NCI-H1436 treated with DMSO at 0.1 percent for 48 hours (cell line): ENCODE measurements at places on chromosomes 16 and 17.

DNA sequence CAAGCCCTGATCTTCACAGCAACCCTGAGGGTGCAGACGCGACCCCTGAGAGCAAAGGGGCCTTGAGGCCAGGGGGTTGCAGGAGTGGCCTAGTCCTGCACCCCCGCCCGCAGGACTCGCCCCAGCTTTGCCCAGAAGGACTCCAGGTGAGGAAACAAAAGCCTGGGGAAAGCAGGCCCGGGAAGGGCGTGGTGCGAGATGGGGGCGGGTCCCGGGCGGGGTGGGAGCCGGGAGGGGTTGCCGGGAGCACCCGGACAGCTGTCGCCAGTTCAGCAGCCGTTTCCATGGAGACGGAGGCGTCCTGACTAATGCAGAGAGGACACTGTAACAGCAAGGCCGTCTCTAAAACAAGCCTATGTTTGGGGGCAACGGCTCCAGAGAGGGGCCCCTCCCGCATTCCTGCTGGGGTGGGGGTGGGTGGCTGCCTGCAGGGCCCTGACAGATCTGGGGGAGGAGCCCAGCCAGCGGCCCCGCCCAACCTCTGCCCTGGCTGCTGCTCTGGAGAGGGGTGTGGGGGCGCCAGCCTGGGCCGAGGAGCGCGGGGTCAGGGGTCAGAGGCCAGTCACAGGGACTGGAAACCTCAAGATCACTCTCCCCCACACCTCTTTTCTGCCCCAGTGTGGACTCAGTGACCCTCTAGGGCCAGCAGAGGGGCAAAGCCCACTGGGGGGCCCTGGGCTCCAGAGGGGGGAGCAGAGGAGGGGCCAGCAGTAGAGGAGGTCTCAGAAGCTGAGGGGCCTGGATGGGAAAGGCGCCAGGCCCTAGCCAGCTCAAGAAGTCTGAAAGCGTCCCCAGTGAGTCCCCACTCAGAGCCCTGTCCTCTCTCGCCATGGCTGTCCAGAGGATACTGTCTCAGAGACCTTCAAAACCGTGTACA, 3.1 kb upstream of the TPPP3 start:
- DNase-seq, result peak; percentile 62

DNA sequence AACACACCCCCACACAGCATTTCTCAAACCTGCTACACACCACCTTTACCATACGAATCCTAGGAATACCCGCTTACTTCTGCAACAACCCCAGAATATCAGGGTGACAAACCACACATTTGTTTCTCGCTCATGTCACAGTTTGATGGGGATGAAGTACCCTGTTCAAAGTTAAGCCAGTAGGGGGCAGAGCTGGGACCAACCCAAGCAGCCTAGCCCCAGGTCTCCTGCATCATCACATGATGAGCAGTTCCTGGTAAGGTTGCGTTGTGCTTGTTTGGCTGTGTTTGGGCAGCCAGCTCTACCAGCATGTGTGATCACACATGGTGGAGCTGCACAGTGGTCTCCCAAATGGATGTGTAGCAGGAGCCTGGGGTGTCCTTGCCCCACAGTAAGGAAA, 103.6 kb upstream of the C16orf82 start:
- no peak for DNase-seq

- no peak for DNase-seq
Observed at GRCh38 chr17:40093580-40094201, 6.7 kb downstream of the NR1D1 start.

DNA sequence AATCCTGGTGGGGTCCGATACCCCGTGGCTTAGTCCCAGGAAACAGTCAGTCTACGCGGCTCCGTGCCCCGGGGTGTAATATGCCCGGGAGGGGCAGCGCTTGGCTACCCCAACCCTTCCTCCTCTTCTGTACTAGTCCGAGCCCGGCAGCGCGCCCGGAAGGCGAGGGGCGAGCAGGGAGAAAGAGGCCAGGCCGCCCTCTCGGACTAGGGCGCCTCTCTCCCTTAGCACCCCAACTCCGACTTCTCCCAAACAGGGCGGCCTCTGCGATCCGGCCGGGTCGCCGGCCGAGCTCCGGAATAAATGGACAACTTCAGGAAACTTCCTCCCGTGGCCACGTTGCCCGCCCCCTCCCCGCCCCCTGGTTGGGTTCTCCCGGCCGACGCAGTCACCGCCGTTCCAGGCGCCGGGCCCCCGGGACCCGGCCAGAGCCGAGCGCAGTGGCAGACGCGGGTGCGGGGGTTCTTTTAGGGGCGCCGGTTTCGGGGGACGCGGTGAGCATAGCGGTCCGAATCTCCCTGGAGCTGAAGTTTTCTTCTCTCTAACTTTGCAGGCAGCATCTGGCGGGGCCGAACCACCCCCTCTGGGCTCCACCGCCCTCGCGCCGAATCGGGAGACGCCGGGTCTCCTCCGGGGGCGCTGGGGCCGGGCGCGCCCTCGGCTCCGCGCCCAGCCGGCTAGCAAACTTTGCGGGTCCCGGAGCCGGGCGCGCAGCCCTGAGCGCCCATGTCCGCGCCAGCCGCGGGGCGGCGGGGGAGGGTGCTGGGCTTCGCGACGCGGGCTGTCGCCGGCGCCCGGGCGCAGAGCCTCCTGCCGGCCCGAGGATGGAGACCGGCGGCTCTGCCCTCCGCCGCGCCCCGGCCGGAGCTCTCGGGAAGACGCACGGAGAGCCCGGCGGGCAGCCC, at the start of gene SDK2:
Gene SDK2 (minus strand): TSS at position 301 of the 905 bp plus-strand sequence. CDS start 357 bp downstream, outside the sequence.
- no peak for DNase-seq

GRCh38 chr16:25501530-25502255, 190.1 kb upstream of the HS3ST4 start:
- no peak for DNase-seq

- DNase-seq, result no peak
Observed at GRCh38 chr16:26818393-26818792, 248.3 kb upstream of the C16orf82 start.

DNA sequence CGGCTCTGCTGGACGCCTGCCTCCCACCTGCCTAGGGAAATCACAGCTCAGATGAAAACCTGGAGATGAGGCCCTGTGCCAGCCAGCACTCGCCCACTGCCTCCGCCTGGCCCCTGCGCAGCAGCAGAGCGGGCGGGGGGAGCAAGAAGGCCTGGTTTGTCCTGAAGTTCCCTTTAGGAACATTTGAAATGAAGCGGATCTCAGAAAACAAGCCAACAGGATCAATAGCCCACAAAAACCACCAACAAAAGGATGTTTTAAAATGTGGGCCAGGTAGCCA, 48.0 kb downstream of the RBFOX3 start:
- no peak for DNase-seq

GRCh38 chr16:80586476-80586875, 45.7 kb downstream of the DYNLRB2 start:
- DNase-seq, result no peak

DNA sequence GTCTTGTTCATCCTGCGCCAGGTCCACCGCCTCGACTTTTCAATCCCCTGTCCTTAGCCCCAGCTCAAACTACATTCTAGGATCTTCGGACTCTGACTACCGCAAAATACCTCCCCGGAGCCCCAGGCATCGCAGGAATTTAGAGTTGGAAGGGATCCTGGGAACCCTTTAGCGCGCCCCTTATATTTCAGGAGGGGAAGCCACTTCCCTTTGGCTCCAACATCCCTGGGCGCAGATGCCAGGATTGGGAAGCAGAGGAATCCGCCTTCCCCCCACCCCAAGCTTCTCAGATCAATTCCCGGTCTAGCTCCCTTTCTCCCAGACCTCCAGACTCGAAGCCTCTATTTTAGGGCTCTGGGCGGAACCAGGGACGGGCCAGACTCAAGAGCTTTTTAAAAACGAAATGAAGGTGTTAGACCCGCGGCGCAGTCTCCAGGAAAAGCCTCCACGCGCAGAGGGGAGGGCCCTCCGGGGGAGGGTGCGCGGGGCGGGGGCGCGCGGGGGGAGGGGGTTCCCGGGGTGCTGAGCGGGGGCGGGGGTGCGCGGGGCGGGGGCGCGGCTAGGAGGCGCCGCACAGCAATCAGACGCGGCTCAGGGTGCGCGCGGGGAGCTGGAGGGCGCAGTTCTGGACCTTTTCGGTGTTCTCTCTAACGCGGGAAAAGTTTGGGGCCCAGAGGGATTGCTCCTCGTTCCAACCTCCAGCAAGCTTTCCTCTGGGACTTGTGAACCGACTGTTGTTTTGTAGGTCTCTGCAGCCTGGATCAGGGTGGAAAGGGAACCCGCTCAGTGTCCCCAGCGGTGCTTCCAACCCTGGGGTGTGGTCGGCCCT, 1.6 kb downstream of the AHSP start:
- no peak for DNase-seq

DNA sequence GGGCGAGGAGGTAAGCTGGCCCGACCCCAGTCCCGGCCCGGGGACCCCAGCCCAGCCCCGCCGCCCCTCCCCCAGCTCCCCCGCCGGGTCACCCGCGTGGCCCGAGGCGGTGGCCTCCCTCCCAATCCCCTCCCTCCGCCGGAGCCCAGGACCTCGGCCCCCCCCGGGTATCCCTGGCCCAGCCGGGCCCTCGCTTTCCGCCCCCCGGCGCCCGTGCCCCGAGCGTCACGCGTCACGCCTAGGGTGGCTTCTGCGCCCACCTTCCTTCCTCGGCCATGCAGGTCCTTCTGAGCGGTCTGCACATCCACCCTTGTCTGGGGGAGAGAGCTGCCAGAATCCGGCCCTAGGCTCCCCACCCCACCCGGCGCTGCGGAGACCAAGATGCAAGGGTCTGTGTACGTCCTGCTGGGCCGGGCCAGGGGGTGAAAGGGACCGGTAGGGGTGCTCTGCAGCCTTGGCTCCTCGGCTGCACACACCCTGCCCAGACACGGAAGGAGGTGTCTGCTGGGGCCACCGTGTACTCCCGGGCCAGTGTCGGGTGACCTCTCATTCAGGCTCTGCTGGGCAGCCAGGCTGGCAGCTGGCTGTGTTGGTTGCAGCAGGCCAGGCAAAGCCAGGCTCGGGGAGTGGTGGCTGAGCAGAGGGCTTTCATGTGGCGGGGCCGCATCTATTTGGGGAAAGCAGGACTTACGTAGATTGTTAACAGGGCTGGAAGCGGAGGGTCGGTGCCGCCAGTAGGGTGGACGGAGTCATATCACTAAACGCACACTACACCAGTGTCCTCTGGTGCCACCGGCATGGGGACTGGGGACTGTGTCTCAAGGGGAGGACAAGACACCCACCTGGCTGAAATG, 754 bp downstream of the RAB11FIP4 start:
- DNase-seq, result no peak

DNA sequence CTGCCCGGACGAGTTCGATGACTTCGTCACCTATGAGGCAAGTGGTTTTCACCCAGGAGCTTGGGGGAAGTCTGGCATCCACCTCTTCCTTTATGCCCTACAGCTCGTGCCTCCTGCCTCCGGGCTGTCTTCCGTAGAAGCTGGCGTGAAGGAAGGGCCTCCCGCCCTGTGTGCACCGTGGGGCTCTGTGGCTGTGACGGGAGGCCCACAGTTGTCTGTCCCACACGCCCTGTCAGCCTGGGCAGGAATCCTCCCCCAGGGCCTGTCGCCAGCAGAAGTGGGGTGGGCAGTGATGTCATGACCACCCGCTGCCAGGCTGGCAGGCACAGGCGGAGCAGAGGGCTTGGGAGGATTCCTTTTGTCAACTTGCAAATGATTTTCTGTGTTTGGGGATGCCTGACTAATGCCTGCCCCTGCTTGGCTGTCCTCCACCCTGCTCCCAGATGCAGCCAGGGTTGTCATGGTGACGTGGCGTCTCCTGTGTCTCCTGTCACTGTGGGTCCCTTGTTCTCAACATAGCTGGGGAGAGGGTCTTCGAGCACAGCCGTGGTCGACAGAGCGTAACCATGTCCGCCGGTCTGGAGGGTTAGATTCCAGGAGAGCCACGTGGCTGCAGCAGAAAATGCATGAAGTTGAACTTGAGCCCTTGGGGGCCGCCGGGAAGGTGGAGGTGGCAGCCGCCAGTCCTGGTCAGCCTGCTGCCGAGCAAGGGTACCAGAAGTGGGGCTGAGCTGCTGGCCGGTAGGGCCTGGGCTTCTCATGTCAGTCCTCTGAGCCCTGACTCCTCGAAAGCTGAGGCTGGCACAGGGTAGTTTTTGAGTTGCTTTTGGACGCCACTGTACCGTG, 46.1 kb downstream of the RAB11FIP3 start:
- DNase-seq, result no peak

- no peak for DNase-seq
Observed at GRCh38 chr17:17934806-17935205, 37.4 kb downstream of the TOM1L2 start.

DNA sequence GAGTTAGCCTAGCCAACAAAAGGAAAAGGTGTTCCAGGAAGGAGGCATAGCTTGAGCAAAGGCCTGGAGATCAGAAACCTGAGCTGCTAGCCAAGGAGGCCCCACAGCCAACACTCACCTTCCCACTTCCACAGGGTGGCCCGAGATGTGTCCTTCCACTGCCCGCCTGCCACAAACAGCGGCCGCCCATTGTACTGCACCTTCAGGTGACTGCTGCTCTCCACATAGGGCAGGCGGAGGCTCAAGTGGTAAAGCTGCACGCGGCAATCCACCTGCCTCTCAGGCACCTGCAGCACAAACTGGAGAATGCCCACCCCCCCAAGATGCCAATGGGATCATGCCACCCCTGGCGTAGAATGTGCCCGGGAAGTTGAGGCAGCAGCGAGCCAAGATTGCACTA, 111.5 kb downstream of the RMI2 start:
- no peak for DNase-seq

- DNase-seq, result no peak
Observed at GRCh38 chr17:47225436-47225858, 16.3 kb downstream of the MYL4 start.

- no peak for DNase-seq
Observed at GRCh38 chr17:80546267-80546666, 1.6 kb downstream of the RPTOR start.

DNA sequence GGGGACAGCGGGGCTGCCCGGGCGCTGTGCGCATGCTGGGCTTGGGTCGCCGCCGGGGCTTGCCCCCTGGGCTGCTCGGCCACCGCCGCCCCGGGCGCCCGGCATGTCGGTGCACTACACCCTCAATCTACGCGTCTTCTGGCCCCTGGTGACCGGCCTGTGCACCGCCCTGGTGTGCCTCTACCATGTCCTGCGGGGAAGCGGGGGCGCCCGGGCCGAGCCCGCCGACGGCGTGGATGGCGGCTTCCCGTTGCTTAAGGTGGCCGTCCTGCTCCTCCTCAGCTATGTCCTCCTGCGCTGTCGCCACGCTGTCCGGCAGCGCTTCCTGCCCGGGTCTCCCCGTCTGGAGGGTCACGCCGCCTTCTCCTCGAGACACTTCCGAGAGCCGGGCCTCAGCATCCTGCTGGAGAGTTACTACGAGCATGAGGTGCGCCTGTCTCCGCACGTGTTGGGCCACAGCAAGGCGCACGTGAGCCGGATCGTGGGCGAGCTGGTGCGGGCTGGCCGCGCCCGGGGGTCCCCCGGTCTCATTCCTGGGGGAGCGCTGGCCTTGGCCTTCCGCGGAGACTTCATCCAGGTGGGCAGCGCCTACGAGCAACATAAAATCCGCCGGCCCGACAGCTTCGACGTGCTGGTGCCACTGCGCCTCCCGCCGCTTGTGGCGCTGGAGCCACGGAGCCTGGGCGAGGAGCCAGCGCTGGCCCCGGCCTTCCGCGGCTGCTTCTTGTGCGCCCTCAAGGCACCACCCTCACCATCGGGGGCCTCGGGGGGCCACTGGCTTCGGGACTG, 789 bp downstream of the ITPRIPL2 start:
- DNase-seq, result no peak
